ENCODE measurements at places on chromosomes 4 and X. TPM values are rescaled to one million over a fixed set of nuclear protein-coding genes. Genes with fewer than 3 reads are reported as not detected.
A peak's percentile ranks its signal among the peaks of the same experiment; 100 is the strongest.

DNA sequence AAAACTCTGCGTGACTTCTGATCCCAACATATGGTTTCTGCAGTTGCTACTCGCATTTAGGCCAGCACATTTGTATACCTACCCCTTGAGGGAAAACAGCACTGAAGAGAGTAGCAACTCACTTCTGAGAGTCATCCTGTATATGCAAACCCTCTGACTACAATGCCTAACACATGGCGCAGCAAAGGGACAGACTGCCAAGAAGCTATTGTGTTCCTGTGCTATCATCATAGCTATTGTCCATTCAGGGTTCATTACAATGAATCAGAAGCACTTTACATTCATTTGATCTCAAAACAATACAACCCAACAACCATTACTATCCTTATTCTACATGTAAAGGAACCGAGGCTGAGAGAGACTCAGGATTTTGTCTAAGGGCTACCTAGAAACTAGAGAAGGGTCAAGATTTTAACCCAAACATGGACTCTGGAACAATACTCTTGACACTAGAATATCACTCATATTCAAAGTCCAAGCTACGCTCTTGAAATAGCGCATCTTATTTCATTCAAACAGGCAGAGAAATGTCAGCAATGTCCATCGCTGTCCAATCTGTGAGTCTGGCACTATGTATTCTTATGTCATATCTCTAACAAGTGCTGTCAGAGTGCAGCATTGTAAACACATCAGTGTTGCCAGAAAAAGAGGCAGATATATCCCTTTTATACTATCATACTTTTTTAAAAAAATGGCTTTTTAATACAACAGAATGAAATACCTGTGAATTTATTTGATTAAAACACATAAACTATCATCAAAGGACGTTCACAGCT, 173.6 kb downstream of the CORIN start:
- DNase-seq: no peak

GRCh38 chr4:4780729-4781244, 78.7 kb upstream of the MSX1 start:
- DNase-seq: no peak

- DNase-seq: no peak
These were observed 64.4 kb downstream of the SLC9A6 start for GRCh38 chrX:136049608-136050007.

Gene IGSF1
- not detected for total RNA-seq

DNA sequence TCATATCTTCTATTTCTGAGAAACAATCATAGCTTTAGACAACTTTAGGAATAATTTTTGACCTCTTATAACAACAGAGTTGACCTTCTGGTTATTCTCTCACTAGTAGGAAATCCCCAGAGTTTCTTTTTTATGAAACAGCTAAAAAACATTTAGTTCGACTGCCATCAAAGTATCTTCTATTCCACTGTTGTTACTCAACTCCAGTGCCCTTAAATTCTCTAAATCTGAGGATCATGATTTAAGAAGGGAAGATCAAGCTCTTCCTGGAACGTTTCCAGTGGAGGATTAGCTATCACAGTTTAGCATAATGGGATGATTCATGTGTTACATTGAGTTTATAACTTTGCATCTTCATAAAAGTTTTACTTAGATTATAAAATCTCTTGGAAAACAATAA, 134.9 kb upstream of the VEGFC start:
- peak; percentile 24 for DNase-seq

Gene LEF1
- 55.5 TPM for total RNA-seq

GRCh38 chr4:86831262-86832130, 17.7 kb downstream of the SLC10A6 start:
- peak; percentile 66 for DNase-seq

- no peak for DNase-seq
These were observed 154.4 kb downstream of the PTTG2 start for GRCh38 chr4:38114386-38115150.

Gene GPR82
- not detected for total RNA-seq

- DNase-seq: no peak
These were observed 6.4 kb downstream of the HSPA4L start for GRCh38 chr4:127788517-127788916.

GRCh38 chr4:42466273-42466844, 69.1 kb downstream of the SHISA3 start:
- DNase-seq: no peak

- no peak for DNase-seq
These were observed 55.7 kb upstream of the MMAA start for GRCh38 chr4:145563293-145563985.

DNA sequence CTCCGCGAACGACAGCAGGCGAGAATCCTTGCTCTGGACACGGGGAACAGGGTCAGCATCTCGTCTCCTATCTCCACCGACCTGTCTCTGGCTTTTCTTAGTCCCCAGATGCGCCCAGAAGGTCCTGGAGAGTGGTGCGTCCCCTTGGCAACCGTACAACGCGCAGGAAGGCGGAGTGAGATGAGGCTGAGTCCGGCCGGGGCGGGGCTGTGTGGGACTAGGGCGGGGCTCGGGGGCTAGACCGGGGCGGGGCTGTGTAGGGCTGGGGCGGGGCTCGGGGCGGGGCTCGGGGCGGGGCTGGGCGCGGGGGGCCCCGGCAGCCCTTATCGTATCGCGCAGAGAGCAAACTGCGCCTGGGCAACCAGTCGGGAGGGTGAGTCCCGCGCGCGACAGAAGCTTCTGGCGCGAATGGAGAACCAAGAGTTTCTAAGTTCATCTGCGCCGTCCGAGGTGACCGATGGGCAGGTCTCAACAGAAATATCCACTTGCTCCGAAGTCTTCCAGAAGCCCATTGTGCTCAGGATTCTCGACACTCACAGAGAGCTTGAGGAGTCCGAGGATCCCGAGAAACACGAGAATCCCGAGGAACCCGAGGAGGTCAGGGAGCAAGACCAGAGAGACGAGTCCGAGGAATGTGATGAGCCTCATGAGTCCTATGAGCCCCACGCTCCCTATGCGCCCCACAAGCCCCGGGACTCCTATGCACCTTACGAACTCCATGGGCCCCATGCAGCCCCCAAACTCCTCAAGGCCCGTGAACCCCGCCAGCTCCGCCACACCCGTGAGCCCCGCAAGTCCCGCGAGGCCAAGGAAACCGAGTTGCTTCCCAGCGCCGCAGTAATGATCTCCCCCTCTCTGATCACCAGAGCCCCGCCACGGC, 24.9 kb downstream of the ARL9 start:
- DNase-seq: peak; percentile 73

Gene DIAPH2
- 4.1 TPM for total RNA-seq

DNA sequence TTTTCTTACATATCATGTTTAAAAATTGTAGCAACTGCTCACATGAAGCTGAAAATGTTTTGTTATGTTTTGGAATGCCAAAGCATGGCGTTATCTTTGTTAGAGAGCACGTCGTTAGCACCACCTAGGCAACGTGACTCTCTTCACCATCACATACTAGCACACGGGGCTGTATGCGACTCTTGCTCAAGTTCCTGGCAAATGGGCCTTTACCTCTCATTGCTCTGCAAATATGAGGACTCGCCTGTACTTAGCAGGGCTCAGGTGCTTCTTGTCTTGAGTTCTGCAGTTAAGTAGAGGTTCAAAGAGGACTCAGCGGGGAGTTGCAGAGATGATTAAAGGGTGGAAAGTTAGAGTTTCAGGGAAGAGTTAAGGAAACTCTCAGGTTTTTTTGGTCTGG, 59.4 kb downstream of the CLCN4 start:
- DNase-seq: no peak

Measured in SJSA1 (cell line).